ENCODE measurements at places on chromosomes 5 and 9. TPM values are rescaled to one million over a fixed set of nuclear protein-coding genes. Genes with fewer than 3 reads are reported as not detected.

DNA sequence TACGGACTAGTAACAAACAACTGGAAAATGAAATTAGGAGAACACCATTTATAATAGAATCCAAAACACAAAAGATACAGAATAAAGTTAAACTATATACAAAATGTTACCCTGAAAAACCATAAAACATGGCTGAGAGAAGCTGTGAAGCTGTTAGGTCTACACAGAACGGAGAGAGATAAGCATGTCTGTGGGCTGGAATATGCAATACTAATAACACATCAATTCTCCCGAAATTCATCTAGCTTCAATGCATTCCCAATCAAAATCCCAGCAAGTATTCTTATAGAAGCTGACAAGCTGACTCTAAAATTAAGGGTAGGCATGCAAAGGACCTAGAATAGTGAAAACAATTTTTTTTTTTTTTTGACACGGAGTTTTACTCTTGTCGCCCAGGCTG is 32.5 kb downstream of the CAMSAP1 start:
- H3K36me3 ChIP-seq: no peaks in the 10 kb centered on the region
- no peak overlapping the region for H3K4me3 ChIP-seq
- no peaks in the 10 kb centered on the region for H3K4me1 ChIP-seq
- no peaks in the 10 kb centered on the region for H3K27me3 ChIP-seq
- no peak for DNase-seq
- H3K27ac ChIP-seq: no peak overlapping the region

- H3K36me3 ChIP-seq: no peaks in the 10 kb centered on the region
- no peaks in the 10 kb centered on the region for H3K27me3 ChIP-seq
- DNase-seq: peak; percentile 60
- H3K27ac ChIP-seq: peak overlapping the region; percentile 42
- peaks cover 10% of the 10 kb centered on the region for H3K4me1 ChIP-seq
- H3K4me3 ChIP-seq: no peak overlapping the region
Observed at GRCh38 chr5:147417135-147417813, 92.6 kb downstream of the DPYSL3 start.

- H3K27ac ChIP-seq: no peak overlapping the region
- H3K36me3 ChIP-seq: no peaks in the 10 kb centered on the region
- no peaks in the 10 kb centered on the region for H3K4me1 ChIP-seq
- H3K4me3 ChIP-seq: no peak overlapping the region
- H3K27me3 ChIP-seq: no peaks in the 10 kb centered on the region
- no peak for DNase-seq
Observed at GRCh38 chr9:18477719-18478118, 3.8 kb downstream of the ADAMTSL1 start.

DNA sequence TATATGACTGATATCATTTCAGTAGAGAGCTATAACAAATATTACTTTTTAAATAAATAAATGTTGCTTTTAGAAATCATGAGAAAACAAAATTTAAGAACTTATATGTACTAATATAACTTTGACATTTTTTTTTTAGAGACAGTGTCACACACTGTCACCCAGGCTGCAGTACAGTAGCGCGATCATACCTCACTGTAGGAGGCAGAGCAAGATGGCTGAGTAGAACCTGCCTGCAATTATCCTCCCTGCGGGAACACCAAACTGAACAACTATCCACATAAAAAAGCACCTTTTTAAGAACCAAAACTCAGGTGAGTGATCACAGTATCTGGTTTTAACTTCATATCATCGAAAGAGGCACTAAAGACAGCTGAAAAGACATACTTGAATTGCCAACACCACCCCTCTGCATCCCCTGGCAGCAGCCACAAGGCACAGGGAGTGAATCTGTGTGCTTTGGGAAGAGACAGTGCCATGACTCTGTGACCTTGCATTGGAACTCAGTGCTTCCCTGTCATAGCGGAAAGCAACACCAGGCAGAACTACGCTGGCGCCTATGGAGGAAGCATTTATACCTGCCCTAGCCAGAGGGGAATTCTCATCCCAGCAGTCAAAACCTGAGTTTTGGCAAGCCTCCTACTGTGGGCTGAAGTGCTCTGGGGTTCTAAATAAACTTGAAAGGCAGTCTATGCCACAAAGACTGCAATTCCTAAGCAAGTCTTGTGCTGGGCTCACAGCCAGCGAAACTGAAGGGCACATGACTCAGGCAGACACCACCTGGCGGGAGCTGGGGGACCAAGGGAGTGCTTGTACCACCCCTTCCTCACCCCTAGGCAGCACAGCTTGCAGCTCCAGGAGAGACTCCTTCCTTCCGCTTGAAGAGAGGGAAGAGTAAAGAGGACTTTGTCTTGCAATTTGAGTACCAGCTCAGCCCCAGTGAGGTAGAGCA is 142.7 kb downstream of the FBXL17 start:
- no peaks in the 10 kb centered on the region for H3K27me3 ChIP-seq
- no peak overlapping the region for H3K27ac ChIP-seq
- H3K36me3 ChIP-seq: no peaks in the 10 kb centered on the region
- H3K4me3 ChIP-seq: no peak overlapping the region

- H3K27me3 ChIP-seq: no peaks in the 10 kb centered on the region
- no peak for DNase-seq
- no peak overlapping the region for H3K27ac ChIP-seq
Observed at GRCh38 chr9:96071815-96072124, 196.3 kb downstream of the ERCC6L2 start.

DNA sequence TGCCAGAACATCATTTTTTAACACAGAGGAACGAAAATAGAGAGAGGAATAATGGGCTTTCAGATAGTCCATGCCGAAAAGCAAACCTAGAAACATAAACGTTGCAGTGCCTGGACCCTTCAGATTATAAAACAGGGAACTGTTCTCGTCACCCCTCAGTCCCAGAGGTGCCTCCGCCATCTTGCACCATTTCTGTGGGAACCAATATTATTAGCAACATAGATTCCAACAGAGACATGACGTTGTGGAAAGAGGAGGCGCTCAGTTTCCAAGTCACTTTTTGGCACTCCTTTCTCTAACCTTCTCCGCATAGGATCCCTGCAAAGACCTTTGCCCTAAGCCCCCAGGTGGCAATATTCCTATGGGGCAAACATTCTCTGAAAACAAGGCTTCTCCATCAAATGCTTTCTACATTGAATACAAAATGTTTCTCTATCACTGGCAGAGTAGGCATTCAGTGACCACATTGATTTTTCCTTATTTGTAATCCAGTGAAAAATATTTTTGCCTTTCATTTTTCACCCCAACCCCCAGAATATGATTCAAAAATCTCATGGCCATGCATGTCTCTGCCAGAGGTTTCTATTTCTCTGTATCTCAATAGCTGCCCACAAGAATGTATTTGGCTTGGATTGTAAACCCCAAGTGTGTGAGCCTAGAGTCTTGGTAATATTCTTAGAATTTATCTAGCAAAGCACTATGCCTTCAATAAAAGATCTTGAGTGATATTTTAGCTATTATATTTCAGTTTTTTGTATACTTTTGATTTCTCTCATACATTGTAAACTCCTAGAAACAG is 500.8 kb upstream of the WWC1 start:
- H3K4me1 ChIP-seq: peaks cover under 1% of the 10 kb centered on the region
- H3K27me3 ChIP-seq: no peaks in the 10 kb centered on the region
- no peak overlapping the region for H3K4me3 ChIP-seq
- no peak for DNase-seq

- no peaks in the 10 kb centered on the region for H3K36me3 ChIP-seq
- H3K27ac ChIP-seq: peak overlapping the region; percentile 79
- peaks cover 34% of the 10 kb centered on the region for H3K4me1 ChIP-seq
- H3K27me3 ChIP-seq: no peaks in the 10 kb centered on the region
Observed at GRCh38 chr5:39411061-39411460, 13.7 kb downstream of the DAB2 start.

GRCh38 chr9:116495725-116496124 is 191.4 kb upstream of the TRIM32 start:
- no peak for DNase-seq
- no peaks in the 10 kb centered on the region for H3K36me3 ChIP-seq
- H3K4me1 ChIP-seq: no peaks in the 10 kb centered on the region
- H3K27me3 ChIP-seq: no peaks in the 10 kb centered on the region
- no peak overlapping the region for H3K4me3 ChIP-seq

DNA sequence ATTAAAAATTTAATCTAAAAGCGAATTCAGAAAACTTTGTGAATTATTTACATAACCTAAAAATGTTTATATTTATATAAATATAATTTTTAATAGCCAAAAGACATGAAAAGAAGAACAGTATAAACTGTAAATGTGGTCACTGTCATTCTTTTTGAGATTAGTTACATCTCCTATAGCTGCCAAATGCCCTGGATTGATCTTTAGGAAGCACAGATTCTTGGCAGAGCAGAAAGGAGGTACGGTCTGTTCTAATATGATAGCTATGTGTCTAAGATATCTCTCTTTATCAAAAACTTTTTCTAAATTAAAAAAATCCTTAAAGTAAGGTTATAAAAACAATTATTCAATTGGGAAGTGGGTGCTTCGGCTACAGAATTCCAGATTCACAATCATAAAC is 151.0 kb downstream of the LPAR1 start:
- H3K4me3 ChIP-seq: no peak overlapping the region
- H3K4me1 ChIP-seq: peaks cover 7% of the 10 kb centered on the region
- no peaks in the 10 kb centered on the region for H3K36me3 ChIP-seq
- H3K27ac ChIP-seq: peak overlapping the region; percentile 16
- no peak for DNase-seq

GRCh38 chr5:74092766-74093165 is 466.8 kb downstream of the ARHGEF28 start:
- H3K4me1 ChIP-seq: no peaks in the 10 kb centered on the region
- no peak overlapping the region for H3K27ac ChIP-seq
- no peaks in the 10 kb centered on the region for H3K36me3 ChIP-seq

Gene LYRM7
- 6.7 TPM for total RNA-seq

Gene TAF7
- total RNA-seq: 53.5 TPM

Gene IFNA2
- not detected for total RNA-seq

All from left lung (tissue), 14 donors.